ENCODE measurements at places on chromosomes 11 and 22.

DNA sequence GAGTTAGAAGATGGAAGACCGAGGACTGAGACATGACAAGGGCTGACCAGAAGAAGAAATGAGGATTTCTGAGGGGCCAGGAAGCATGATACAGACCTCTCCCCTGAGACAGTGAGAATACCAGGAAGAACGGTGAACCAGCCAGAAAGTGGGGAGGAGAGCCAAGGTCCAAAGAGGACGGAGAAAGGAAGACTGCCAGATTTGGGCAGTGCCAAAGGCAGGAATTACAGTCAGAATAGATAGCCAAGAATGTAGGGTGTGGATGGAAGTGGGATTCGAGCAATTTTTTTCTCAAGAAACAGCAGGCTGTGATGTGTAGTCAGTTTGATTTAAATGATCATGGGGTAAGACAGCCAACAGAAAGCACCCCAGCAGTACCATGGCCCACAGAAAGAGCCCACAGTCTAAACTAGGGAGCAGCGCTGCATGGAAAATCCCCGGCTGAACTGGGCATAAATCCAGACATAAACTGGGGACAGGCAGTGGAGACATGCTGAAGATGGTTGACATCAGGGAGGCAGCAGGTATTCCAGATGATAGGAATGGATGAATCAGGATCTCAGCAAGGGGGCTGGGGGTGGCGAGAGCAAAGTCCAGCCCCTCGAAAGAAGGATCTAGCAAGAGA lies 67.3 kb upstream of the BARX2 start:
- no peak for DNase-seq

DNA sequence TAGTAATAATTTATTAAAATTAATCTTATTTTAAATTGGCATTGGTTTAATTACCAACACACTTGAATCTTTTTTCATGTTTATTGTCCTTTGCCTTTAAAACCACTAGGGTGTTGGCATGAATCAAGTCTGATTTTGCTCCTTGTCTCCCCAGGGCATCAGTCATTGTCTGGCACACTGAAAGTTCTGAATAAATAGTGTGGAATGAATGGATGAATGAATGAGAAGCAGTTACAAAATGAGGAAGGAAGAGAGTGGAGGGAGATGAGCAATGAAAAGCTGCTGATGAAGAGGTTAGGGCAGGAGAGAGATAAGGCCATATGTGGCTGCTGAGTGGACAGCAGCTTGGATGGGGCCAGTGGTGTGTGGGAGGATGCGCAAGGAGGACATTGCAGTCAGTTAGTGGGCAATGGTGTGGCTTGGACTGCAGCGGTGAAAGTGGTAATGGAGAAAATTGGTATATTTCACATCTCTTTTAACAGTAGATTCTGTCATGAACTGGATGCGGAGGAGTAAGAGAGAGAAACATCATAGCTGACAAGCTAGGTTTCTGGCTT lies 132.0 kb downstream of the SPON1 start:
- no peak for DNase-seq

DNA sequence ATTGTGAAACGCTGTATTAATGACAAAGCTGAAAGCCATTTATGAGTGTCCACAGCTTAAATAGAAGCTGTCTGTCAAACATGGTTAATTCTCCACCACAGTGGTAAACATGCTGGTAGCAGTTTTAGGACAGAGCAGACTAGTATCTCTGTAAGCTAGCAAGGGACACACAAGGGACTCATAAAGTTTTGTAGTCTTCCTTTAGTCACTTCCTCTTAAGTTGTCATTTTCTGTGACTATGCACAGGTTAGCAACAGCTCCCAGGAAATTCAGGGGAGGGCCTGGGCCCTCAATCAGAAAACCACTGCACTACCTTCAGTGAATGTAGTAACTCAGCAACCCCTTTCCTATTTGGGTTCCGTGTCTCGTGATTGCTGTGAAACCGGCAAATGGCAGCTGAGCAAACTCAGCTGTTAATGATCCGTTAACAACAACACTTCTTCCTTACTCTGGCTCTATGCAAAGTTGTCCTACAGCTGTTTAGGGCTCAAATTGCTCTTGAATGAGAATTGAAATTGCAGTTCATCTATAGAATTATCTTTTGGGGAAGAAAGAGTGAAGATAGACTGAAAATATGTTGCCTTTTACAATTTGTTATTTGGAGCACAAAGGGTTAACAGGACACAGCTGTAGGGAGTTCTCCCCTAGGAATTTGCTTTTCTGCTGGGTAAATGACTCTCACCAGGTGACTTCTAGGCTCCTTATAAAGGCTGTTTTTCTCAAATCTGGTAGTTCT lies at the start of gene MMP26:
Gene MMP26 (plus strand): TSS at position 731 of the 736 bp plus-strand sequence.
- peak; percentile 81 for DNase-seq

DNA sequence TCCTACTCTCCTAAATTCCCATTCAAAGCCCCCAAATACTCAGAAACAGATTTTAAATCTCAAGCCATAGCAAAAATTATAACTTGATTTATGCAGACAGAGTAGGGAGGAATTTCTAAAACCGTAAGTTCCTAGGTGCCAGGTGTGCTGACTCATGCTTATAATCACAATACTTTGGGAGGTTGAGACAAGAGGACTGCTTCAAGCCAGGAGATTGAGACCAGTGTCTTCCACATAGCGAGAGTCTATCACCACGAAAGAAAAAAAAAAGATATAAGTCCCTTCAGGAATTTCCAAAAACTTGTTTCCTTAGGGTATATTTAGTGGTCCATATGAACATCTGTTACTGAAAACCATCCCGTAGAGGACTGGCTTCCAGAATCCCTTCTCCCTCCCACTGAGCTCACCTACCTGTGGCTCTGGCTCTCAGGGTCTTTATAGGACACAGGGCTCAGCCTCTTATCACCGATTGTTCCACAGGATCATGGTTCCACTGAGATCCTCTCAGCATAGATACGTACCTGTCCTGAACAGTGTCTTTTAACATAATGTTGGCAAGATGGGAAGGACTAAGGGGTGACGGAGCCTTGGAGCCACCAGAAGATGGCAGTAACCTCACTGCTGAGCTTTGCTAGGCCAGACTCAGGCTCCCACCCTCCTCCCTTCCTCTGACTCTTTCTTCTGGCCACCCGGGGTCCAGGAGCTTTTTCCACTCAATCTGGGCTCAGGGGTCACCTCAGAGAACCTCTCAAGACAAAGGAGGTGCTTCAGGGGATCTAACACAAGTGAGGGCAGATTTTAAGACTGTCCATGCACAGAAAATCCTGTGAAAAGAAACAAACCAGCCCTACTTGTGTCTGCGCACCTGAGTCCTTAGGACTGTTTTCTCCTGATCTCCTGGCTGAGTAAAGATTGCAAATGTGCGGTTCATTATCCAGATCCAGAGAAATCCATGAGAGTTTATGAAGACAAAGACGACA lies 117.5 kb upstream of the TOP3B start:
- no peak for DNase-seq

DNA sequence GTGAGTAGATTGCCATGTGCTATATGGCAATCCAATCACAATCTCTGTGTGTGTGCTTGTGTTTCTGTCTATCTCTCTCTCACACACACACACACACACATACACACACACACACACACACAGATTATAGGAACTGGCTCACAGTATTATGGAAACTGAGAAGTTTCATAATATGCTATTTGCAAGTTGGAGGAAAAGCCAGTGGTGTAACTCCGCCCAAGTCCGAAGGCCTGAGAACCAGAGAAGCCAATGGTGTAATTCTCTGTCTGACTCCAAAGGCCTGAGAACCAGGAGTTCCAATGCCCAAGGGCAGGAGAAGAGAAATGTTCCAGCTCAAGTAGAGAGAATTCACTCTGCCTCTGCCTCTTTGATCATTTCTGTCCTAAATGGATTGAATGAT lies 37.2 kb downstream of the GLYATL2 start:
- DNase-seq, result no peak

- no peak for DNase-seq
Observed at GRCh38 chr11:88307749-88308425, 29.6 kb downstream of the CTSC start.

- DNase-seq, result no peak
Observed at GRCh38 chr11:105612771-105613170, 2.9 kb downstream of the GRIA4 start.

GRCh38 chr11:72375241-72375960 lies 58.9 kb downstream of the CLPB start:
- no peak for DNase-seq

DNA sequence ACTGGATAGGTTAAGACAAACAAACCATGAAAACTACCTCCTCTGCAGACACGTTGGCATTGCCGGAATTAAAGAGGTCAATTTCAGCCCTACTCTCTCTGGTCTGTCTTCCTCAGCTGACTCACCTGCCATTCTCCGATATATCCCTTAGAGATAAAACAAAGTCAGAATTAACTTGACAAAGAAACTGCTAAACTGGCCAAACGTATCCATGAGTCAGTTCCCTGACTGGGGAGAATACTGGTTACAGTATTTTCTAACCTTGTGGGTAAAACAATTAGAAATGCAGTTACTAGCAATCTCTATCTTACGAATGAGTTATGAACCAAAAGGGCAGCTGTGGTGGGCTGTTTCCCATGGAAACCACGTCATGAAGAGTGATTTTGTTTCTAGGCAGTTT lies 96.2 kb downstream of the RDX start:
- no peak for DNase-seq

- DNase-seq, result no peak
Observed at GRCh38 chr11:1290052-1291040, 19.1 kb downstream of the TOLLIP start.

- no peak for DNase-seq
Observed at GRCh38 chr11:77411717-77412441, 62.0 kb downstream of the PAK1 start.

DNA sequence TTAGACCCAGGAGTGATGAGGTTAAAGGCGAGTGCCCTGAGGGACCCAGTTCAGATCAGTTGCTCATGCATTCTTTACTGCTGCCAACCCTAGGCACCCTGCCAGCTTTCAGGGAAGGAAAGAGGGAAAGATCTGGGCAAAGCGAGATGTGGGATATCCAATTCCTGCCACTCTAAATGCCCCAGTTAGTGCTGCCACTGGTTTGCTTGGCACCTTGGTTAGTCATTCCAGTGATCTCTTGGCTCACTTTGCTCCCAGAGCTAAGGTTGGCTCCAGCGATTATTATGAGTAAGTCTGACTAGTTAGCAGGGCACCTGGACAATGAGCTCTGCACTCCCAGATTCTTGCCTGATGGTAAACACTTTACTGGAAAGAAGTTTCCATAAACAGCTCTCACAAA lies 85.0 kb downstream of the INSC start:
- no peak for DNase-seq

DNA sequence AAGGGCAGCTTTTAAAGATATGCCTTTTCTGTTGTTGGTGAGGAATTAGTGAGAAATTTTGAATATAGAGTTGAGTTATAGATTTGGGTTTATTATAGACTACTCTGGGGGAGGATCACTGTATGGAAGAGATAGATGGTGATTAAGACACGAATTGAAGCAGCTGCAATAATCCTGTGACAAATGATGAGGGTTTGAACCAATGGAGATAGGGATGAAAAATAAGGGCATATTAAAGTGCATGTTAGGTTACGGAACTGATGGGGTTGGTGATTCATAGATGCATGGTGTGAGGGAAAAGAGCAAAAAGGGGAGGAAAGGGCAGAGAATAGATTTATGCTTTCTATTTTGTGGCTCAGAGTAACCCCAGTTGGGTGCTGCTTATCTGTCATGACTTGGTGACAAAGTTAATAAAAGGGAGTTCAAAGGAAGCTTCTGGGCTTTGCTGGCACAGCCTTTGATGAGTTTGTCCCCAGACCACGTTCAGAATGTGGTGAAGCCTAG lies 11.8 kb downstream of the C11orf87 start:
- DNase-seq, result no peak

DNA sequence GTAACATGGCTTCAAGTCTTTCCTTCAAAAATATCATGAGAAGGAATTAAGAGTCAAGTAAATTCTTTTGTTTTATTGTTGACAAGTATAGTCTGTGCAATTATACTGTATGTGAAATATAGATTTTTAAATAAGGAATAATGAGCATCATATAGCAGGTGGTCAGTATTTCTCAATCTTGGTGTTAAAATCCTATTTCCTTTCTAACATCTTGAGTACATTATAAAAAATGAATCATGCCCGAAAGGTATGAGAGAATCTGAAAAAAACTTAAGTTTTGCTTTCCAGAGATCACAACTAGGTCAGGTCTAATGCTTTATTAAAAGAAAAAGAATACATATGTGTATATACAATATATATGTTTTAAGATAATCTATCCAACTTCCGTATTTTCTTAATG lies 53.1 kb downstream of the KIF18A start:
- DNase-seq, result no peak

DNA sequence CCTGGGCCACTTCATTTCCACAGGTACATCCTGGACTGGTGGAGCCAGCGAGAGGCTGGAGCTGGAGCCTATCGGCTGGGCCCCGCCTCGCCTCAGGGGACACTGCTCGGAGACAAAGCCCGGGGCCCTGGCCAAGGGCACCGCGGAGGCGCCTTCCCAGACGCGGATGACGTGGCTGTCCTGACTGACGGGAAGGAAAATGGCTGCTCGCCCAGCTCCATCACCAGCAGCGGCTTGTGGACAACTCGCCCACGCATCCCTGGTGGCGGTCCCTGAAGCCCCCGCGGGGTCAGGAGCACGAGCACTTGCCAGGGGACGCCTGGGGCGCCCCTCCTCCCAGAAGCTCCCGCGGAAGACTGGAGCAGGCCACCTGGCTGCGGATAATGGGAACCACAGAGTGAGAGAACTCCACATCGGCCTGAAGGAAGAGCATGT lies 49.6 kb downstream of the CECR2 start:
- no peak for DNase-seq

- DNase-seq, result no peak
Observed at GRCh38 chr22:17866127-17866526, 91.9 kb upstream of the BID start.

- no peak for DNase-seq
Observed at GRCh38 chr22:39234867-39235687, 9.7 kb downstream of the PDGFB start.

DNA sequence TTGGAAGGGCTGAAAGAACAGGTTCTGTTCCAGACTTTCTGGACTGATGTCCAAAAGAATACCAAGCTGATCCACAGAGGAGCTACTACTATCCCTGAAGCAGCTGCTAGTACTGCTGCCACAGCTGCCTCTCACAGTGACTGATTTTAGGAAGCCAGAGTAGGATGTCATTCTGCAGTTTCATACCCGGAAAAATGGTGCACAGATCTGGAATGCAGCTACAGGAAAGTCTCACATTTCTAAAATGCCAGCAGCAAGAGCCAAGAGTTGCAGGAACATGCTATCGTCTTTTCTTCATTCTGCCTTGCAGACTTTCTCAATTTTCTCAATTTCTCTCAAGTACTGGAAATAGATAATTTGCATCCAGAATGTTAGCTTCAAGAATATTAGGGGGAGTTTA lies 19.4 kb upstream of the CCDC179 start:
- DNase-seq, result no peak
